ENCODE measurements at places on chromosomes 2 and 18.

DNA sequence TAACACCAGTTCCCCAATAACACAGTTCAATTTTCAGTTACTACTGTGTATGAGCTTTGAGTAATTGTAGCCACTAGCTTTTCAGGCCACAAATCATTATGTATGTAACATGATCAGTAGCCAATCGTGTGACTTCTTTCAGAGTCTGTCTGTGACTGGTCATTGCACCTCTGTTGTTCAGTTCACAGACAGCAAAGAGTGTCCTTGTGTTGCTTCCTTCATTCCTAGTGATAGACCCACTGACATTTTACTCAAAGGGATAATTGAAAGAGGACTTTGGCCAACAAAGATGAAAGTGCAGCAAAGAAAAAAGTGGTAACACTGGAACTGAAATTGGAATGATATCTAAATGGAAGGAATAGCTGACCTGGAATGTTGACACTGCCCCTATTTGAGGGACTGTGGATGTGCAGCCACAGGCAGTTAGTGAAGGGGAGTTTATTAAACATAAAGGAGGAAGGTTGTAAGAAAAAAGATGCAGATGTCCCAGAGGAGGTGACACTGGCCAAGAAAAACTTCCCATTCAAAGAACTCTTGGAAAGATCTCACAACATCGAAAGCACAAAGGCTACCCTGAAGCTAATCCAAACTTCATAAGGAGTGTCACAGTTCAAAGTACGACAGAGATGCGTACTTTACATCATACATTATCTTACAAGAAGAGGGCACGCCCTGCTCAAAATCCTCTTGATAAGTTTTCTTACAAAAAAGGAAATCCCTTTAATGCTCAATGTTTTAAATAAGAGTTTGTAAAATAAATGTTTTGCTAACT, 19.3 kb downstream of the TTC39C start:
- no peak for DNase-seq

DNA sequence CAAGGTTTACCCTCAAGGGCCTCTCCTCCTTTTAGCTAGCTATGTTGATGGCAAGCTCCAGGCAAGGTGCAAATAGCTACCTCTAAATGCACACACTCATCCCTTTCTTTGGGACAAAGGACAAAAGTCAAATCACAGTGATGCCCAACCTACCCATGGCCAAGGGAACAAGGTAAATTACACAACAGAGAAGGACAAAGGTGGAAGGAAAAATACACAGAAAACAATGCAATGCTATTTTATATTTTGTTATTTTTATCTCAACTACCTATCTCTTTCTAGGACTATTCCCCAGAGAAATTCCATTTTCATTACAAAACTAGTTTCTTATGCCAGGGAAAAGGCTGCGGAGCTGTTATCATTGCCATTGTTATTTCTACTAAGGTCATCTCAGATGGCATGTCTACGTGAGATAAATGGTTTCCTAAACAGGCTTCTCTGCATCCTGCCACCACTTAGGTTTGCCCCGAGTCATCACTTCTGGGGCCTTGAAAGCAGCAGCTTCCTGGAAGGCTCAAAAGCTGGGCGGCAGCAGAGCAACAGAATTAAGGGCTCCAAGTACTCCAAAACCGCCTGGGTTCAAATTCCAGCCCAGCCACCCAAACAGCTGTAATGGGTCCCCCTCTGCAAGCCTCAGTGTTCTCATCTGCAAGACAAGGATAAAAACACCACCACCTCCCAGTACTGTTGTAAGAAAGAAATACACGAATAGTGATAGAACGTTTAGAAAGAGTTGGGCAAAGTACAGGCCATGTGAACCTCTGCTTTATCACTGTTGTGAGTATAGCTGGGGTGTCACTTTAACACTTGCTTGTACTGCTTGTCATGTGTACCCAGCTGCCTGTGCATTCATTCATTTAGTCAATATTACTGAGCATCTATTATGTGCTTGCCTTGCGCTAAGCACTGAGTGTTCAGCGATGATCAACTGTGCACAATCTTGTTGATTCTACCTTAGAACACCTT, 20.9 kb downstream of the BCL2 start:
- DNase-seq, result no peak

DNA sequence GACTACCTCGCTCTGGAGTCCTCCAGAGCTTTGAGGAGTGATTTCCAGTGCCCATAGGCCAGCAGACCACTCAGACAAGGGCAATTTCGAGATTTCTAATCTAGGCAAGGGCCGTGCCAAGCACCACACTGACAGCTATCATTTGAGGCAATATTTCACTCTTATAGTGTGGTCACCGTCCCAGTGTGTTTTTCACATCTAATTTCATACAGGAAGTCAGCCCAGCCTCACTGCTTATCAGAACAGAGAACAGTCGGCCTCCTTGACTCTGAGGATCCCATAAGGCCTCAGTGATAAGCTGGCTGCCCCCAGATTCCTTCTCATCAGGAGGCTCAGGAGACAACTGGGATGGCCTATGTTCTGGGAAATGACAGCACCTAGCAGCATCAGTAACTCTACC, 581 bp downstream of the CAPN14 start:
- DNase-seq, result no peak

GRCh38 chr2:28678944-28679343, 72.7 kb upstream of the PPP1CB start:
- DNase-seq, result no peak

GRCh38 chr2:9594366-9595054, 36.3 kb downstream of the YWHAQ start:
- no peak for DNase-seq

- DNase-seq, result no peak
These were observed 19.4 kb downstream of the TMEM18 start for GRCh38 chr2:657766-658165.

- no peak for DNase-seq
These were observed 3.6 kb downstream of the CHN1 start for GRCh38 chr2:175001566-175001965.

DNA sequence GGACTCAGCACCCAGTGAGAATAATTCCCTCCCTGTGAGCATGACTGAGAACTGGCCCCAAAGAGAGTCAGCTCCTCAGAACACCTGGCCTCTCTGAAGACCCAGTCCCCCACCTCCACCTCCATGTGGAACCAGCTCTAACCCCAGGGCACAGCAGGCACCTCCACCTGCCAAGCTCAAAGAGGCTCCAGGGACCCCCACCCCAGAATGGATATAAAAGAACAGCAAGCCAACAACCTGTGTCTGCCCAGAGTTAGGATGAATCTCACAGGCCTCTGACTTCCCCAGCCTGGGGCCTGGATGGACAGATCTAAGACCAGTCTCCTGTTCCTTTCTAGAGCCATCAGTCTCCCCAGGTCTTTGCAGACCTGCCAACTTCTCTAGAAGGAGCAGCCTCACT, 498.5 kb downstream of the EIPR1 start:
- no peak for DNase-seq

GRCh38 chr18:35590935-35591334, 9.4 kb downstream of the GALNT1 start:
- no peak for DNase-seq

DNA sequence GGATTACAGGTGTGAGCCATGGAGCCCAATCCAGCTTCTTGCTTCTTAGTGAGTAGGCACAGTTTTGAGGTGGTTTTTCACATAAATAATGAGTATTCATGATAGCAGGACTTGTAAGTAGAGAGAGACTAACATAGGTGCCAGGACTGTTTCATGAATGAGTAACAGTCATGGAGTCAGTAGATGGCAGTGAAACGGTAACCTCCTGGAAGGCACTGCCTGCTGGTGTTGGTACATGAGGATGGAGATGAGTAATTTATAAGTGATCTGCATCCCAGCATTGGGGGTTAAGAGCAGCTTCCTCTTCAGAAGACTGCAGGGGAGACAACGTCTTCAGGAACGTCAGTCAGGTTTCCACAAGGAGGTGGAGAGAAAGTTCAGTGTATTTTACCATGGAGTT, 143.8 kb downstream of the HAUS1 start:
- no peak for DNase-seq

DNA sequence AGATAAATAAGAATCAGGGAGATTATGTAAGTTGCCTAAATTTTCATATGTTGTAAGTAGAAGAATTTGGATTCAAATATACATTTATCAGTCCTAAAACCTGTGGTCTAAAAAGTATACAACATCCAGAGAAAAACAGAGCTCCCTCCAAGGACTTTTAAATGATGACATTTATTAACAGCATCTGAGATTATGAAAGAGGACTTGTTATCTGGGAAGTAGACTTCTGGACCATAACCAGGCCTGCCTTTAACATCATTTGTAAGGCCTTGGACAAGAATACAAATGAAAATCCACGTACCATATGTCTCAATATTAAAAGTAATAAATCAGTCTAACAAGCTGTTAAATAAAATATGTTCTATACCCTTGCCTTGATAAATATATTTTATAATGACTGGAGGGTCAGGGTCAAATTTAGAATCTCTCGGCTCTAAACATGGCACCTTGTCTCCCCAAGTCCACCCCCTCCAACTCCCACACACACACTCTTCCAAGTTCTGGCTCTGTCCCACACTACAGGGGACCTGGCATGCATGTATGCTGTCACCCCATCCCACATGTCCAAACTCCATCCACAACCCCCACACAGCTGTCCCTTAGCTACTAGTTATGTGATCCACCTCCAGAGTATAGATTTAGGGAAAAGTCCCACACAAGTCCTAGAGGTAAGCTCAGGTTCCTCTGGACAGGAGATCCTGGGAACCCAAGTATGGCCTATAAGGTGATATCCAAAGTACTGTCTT, 382.6 kb downstream of the CDH2 start:
- no peak for DNase-seq

DNA sequence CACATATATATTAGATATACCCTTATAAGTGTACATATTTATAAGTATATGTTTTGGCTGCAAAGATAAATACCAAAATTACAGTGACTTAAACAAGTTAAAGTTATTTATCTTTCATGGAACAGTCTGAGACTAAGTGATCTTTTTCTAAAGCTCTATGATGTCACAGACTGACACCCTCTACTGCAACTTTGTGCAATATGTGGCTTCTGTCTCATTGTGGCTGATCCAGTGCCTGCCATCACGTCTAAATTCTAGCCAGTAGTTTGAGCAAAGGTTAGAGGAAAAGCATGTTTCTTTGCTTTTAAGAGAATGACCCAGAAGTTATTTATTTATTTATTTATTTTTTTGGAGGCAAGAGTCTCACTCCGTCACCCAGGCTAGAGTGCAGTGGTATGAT, 13.8 kb upstream of the GATA6 start:
- no peak for DNase-seq

DNA sequence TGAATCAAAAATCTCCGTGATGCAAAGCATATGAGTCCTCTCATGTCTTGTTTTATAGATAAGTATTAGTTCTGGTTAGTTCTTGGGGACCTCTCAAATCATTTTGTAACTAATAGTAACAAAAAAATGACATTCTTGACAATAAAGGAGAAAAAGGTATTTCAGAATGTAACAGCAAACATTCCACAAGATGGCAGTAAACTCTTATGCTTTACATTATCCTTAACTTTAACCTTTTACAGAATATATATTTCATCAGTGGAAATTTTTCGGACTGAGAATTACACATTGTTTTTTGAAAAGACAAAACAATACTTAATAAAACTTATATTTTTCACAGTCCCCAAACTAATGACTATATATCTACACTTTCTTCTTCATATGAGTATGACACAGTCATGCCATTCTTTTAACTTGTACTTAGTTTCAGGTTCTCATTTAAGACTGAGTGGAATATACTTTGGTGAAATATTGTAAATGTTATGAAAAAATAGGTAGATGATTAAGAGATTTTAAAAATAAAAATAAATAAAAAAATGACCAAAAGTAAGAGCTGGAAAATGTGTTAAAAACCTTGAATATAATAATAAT, 142.9 kb upstream of the NXPH2 start:
- DNase-seq, result no peak

GRCh38 chr2:186256540-186256939, 229.5 kb upstream of the ZC3H15 start:
- peak; percentile 42 for DNase-seq

DNA sequence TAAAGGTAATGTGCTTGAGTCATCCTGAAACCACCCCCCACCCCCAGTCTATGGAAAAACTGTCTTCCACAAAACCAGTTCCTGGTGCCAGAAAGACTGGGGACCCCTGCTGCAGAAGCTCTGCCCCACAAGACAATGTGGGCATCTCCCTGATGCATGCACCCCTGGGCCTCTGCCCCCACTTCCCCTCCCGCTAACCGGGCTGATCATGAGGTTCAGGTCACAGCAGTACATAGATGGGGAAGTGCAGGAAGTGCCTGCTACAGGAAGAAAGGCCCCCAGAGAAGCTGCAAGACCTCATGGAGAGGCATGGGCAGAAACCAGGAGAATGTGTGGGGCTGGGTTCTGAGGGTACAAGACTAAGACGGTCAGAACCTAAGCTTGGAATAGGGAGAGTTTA, 243.4 kb upstream of the ID2 start:
- no peak for DNase-seq

DNA sequence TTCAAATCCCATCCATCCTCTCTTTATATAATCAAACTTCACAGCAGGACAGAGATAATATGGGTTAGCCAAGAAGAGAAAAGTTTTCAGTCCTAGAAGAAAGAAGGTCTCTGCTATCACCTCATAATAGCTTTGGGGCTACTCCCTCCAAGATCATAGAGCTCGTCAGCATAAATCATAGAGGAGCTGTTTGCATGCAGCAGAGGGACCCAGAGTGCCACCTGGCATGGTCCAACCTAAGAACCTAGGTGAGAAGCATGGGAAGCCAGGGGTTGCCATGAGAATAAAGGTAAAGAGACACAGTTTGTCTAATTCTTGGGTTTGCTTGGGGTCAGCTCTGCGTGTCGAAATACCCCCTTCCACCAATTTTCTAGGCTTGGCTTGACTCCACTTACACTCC, 87.1 kb upstream of the CYP1B1 start:
- DNase-seq, result no peak

- no peak for DNase-seq
These were observed 128.8 kb downstream of the ATL2 start for GRCh38 chr2:38248255-38248654.

- peak; percentile 61 for DNase-seq
These were observed 32.8 kb downstream of the GRHL1 start for GRCh38 chr2:9984217-9984739.

DNA sequence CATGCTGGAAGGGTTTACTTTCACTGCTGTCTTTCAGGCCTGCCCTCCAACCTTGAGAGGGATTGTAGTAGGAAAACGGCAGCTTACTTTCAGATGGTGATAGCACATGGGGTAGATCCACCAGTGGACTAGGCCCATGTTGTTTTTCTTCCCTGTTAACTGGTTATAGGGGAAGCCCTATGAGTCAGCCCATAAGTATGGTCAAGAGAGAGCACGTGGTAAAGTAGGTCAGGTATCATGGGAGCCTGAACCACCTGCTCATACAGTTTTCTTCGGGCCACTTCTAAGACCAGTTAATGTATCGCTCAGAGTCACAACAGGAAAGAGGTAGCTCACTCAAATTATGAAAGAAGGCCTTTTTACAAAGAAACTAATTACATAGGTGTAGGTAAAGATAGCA, 33.0 kb downstream of the PDK1 start:
- DNase-seq, result no peak
